Sciatic nerve (tissue), 2 donors: ENCODE measurements at places on chromosomes 3 and 15. TPM values are rescaled to one million over a fixed set of nuclear protein-coding genes. Genes with fewer than 3 reads are reported as not detected.
A peak's percentile ranks its signal among the peaks of the same experiment; 100 is the strongest.

DNA sequence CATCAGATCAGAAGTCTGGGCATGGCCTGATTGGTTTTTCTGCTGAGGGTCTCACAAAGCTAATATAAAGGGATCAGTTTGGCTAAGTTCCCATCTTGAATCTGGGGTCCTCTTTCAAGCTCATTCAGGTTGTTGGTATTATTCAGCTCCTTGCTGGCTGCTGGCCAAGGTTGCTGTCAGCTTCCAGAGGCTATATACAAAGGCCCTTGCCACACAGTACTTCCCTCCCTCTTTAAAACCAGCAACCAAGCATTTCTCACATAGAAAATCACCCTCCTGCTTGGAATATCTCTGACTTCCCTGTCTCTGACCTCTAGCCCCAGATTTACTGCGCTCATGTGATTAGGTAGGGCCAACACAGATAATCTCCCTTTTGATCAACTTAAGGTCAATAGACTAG, 442.9 kb downstream of the ERC2 start:
- DNase-seq: no peak

DNA sequence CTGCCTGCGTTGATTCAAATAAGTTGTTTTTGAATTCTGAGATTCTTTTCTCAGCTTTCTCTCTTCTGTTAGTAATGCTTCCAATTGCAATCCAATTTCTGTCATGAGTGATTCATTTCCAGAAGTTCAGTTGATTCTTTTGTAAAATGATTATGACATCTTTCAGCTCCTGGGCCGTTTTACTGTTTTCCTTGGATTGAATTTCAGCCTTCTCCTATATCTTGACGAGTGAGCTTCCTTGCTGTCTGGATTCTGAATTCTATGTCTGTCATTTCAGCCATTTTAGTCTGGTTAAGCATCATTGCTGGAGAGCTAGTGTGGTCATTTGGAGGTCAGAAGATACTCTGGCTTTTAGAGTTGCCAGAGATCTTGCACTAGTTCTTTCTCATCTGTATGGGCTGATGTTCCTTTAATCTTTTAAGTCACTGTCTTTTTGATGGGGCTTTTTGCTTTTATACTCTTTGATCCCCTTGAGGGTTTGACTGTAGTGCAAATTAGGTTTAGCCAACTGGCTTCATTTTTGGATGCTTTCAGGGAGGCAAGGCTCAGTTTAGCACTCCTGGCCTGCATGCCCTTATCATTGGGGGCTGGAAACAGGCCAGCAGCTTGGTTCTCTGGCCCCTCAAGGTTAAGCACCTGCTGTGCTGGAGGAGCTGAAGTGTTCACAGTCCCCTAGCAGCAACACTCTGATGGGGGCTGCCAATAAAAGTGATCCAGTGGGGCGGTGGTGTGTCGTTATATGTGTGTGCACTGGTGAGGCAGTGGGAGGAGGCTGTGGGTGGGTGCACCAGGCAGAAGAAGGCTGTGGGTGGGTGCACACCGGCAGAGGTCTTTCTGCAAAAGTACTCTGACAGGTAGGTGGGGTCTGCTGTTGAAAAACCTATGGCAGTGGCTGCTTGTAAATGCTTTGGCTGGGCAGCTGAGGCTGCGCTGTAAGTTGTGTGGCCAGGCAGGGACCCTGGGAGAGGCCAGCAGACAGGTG, 51.2 kb downstream of the MCTP2 start:
- no peak for DNase-seq

- no peak for DNase-seq
Observed at GRCh38 chr3:171491361-171491760, 31.2 kb upstream of the TNIK start.

DNA sequence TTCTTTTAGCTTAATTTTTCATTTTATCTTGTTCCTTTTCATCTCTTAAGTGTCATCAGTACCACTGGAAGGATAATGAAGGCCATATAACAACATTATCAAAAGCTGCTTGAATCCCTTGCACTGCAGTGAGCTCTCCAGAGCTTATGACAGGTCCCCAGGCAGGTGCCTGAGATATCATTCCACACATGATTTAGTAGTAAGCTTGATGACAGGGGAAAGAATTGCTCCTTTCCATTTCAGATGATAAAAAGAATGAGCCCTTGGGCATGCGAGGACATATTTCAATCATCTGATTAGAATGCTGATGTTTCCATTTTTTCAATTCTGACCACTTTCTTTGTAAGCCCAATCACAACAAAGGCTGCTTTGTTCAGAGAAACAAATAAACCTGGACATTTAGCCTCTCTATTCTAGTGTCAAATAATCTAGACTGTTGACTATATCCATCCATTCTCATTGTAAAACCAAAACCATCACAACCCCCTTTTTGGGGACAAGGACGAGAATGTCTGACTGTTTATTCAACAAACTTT, 567.8 kb downstream of the IGSF11 start:
- no peak for DNase-seq

- DNase-seq: peak; percentile 56
Observed at GRCh38 chr3:55482496-55483195, 4.5 kb downstream of the WNT5A start.

- DNase-seq: no peak
Observed at GRCh38 chr3:20008646-20009045, 3.4 kb downstream of the PP2D1 start.

- DNase-seq: no peak
Observed at GRCh38 chr15:48324949-48325348, 6.3 kb upstream of the DUT start.

Gene POLG
- 64.3 TPM for total RNA-seq

Gene SUSD5
- 1.6 TPM for total RNA-seq
